ENCODE measurements at places on chromosomes 13 and 19.
A peak's percentile ranks its signal among the peaks of the same experiment; 100 is the strongest.

DNA sequence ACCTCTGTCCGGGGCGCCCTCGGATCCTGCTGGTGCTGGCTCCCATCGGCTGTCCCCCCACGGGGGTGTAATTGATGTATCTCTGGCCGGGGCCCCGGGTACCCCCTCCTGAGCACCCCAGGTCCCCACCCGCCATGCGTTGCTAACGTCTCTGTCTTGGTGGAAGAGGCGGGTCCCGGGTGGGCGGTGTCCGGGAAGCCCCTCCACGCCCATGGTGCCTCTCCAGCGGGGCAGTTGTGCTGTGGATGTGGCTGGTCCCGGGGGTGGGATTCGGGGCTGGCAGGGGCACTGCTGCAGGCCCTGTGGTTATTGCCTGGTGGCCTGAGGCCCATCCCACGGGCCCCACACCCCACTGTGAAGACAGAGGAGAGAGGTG lies 4.9 kb downstream of the DIRAS1 start:
- no peak for DNase-seq

DNA sequence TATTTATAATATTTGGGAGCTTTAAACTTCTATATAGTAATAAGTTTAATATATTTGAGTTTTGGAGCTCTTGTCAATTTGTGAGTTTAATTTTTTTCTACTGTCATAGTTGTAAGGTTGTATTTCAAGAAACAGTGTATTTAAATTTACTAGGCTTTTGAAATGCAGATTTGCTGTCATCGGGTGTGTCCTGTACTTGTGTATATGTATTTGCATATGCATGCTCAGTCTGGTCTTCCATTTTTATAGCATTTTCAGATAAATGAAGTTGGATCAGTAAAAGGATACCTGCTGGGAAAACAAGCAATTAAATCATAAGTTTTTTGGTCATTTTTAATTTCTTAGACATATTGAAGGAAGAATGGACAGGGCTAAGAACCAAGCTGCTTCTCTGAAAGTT lies 33.1 kb downstream of the SLAIN1 start:
- DNase-seq = no peak

DNA sequence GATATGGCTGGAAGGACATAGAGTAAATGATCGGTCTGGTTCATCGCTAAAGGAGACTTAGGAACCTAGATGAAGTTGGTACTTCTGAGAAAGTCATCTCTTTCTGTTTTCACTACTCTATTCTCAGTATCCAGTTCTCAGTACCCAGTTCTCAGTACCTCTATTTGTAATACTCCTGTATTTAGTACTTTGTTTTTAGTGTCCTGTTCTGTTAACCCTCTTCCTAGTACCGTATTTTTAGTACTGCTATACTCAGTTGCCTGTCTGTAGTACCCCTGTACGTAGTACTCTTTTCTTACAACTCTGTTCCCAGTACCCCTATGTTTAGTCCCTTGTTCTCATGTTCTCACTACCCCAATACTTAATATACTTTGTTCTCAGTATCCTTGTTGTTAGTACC lies 1.2 kb downstream of the RFXAP start:
- no peak for DNase-seq

GRCh38 chr13:113923376-113924063 lies 50.4 kb downstream of the C13orf46 start:
- no peak for DNase-seq

DNA sequence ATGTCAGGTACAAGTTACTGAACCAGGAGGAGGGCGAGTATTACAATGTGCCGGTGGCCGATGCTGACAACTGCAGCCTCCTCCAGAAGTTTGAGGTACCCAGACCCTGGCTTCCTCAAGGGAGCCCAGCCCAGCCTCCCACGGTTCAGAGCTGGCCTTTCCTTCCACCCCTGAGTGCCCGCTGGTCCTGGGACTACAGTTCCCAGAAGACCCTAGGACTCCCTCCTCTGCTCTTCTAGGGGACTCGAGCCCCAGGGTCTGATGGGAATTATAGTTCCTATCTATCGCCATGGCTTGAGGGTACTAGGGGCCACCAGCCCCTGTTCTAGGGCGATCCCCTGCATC lies 11.0 kb downstream of the PRKCG start:
- DNase-seq = no peak

DNA sequence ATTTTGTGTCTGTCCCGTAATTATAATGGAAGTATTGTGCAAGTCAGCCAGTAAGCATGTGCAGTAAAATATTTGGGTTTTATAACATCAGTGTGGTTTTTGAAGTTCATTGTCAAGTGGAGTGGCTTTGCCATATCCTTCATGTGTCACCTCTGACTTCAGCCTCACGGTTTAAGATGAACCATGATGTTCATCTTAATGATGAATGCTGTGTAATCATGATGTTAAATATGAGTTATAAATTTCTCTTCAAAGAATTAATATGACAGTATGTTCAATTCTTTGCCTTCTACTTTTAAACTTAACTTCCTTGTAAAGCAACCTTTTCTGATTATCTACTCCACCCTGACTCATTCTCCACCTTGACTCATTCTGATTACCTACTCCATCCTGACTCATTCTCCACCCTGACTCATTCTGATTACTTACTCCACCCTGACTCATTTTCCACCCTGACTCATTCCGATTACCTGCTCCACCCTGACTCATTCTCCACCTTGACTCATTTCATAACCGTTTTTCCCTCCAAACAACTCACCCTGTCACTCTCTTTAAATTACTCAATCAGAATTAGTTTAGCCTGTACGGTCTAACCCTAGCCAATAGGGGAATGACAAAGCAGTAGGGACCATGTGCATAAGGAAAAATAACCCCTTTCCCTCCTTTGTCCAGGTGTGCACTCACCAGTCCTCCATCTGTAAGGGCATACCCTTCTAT lies 50.3 kb upstream of the ANKRD10 start:
- peak; percentile 68 for DNase-seq

GRCh38 chr19:33653684-33654083 lies 31.9 kb downstream of the CHST8 start:
- DNase-seq = no peak

DNA sequence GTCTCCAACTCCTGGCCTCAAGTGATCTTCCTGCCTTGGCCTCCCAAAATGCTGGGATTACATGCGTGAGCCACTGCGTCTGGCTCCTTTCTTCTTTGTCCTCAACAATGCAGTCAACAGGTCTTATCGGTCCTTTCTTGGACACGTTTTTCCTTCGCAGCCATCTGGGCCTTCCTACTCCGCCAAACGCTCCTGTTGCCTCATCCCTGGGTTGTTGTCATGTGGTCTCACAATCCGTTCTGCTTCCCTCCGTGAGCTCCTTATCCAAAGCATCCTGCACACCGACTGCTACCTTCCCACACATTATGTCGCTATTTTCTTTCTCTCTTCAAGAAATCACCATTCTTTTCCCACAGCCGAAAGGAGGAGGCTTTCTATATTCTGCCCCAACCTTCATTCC lies 306.8 kb downstream of the DCLK1 start:
- no peak for DNase-seq

DNA sequence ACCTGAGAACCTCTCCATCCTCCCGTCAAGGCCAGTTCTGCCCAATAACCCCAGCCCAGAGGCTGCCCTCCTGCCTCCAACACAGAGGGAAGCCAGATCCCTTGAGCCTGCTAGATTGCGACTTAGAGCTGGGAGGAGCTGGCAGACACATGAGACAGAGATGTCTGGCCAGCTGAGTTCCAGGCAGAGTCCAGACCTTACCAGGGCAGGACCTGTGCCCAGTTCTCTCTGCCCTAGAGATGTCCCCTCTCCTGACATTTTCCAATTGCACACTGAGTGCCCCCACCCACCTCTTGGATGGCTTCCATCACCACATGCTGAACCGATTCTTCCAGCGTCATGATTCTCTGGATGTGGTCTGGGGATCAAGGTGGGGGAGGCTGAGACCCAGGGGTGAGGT lies 3.0 kb downstream of the HOOK2 start:
- DNase-seq = no peak

DNA sequence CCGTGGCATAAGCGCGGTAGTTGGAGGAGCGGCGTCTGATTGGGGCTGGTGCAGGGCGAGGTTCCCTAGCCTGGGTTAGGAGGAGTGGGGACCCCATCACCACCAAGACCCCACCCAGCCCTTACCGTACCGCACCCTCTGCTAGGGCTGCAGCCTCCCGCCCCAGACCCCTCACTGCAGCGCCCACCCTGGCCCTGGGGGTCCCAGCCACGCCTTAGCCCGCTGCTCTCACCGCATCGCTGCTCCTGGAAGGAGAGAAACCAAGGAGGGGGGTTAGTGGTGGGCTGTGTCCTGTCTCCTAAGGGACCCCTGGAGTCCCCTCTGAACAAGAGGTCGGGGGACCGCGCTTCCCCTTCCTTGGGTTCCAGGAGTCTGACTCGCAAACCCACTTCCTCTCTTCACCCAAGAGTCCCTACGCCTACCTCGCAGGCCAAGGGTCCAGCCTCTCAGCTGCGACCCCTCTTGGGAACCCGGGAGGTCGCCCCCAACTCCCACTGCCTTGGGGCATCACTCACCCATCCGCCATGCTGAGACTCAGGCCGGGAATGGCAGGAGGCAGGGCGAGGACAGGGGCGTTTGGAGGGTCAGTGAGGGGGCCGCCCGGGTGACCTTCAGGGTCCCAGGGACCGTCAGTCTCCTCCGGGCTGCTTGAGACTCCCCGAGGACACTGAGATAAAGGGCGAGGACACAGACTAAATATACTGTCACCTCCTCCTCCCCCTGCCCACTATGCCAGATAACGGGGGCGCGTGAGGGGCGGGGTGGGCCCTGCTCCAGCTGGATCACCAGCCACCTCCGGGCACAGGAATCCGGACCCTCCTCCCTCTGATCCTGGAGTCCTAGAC lies at the start of gene TNNI3:
TSS of gene TNNI3 (minus strand) at position 669 of the 845 bp plus-strand sequence. CDS start at position 526, 143 bp downstream.
- DNase-seq = no peak

GRCh38 chr19:17718947-17719711 lies at the start of gene MAP1S:
Gene MAP1S (plus strand): TSS chr19:17719480. CDS start chr19:17719503, 23 bp downstream.
- peak; percentile 74 for DNase-seq

- no peak for DNase-seq
Measured at GRCh38 chr13:101757446-101758039, 305.1 kb downstream of the ITGBL1 start.

DNA sequence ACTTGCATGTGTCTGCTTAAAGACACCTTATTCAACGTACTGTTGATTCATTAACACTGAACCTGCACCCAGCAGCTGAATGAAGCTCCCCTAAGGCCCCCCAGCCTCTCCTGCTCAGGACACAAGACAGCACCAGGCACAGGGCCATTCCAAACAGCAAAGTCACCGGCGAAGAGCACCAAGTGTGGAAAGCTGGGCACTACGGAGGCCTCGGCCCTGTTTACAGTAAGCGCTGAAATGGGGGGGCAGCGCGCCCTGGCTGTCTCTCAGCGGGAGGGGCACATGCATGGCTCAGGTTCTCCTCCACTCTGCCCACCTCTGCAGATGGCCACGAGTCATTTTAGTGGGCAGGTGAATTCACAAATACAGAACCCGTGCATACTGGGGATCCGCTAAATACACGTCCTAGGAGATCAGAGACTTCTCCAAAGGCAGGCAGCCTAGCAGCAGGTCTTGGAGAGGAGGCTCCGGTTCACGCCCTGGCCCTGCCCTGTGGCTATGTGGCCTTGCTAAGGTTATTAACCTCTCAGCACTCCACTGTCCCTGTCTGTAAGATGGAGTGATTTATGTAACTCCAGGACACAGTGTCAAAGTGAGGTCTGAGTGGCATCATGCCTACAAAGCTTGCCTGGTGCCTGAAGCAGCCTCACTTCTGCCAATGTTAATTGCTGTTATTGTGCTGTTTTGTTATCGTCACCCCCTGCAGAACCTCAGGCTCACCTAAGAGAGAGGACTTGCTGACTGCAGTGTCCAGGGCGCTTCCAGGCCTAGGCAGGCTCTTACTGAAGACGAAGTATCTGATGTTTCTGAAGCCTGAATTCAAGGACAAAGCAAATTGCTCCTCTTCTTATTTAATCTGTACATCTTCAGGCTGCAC lies 207.4 kb upstream of the SOX1 start:
- no peak for DNase-seq

GRCh38 chr13:40613192-40613818 lies 53.1 kb downstream of the FOXO1 start:
- DNase-seq = peak; percentile 57

GRCh38 chr13:28964052-28964451 lies 143.9 kb downstream of the MTUS2 start:
- DNase-seq = no peak

Data from activated T-cell treated with anti-CD3 and anti-CD28 coated beads, Interleukin-2, amount 50 U/mL, for 72 hours (primary cell).